ENCODE measurements at places on chromosomes 2 and 18.

DNA sequence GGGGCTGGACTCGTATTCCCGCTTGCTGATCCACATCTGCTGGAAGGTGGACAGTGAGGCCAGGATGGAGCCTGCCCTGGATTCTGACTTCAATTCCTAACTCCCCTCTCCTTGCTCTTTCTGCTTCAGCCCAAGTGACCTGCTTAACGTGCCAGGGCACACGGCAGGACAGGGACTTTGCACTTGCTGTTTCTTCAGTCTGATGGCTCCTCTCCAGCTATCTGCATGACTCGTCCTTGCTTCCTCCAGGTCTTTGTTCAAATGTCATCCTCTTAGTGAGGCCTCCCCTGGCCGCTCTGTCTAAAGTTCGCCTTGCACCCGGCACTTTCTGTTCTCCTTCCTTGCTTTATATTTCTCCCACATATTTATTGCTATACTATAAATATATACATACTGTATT lies 357.6 kb downstream of the MTX2 start:
- no peak for DNase-seq

GRCh38 chr2:238094438-238095022 lies 5.6 kb upstream of the ESPNL start:
- no peak for DNase-seq

DNA sequence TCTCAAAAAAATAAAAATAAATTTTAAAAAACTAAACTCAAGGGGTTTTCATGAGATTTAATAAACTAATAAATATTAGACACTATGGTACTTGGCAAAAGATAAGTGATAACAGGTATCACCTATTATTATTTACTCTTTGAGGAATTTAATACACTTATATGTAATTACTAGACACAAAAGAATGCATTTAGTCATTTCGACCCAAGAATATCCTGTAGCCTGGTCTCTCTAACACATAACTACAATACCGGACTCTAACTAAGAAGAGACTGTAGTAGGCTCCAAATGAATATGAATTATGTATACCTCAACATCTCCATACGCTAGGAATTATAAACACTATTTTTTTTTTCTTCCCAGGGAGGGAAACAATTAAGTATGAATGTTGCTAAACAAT lies 850.7 kb downstream of the CPS1 start:
- DNase-seq = no peak

- no peak for DNase-seq
These were observed 54.8 kb downstream of the GBX2 start for GRCh38 chr2:236113425-236113824.

DNA sequence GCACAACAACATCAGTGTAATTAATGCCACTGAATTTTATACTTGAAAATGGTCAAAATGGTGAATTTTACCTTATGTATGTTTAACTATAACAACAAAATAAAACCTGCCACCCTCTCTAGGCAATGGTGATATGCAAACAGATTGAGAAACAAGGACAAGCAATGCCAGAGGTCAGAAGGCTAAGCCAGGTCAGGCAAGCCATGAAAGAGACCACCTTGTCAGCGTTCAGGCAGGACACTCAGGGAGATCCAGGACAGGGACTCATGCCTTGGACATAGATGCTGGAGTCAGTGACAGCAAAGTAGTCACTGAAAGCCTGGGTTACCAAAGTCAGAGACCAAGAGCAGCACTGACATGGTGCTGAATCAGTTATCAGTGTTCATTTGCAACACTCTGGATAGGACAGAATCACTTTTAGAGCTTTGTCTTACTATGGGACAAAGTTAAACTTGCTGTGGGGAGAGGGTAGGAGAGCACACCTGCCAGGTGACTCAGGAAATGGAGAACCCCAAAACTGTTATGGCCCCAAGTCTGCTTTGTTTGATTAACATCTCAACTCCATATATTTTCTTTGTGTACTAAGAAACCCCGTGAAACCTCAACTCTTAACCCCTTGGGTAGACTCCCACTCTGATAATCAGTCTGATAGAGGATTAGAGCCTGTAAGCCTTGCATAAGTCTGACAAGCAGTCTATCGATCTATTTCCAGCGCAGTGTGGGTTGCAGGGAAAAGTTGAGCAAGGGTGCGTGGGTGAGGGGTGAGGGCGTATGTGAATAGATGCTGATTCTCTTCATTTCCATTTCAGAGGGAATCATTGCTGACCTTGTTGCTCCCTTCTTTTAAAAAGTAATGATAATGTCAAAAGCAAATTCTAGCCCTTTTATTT lies 48.7 kb upstream of the ZNF385B start:
- DNase-seq = no peak
